NCI-H1417 (cell line): ENCODE measurements at places on chromosomes 1 and 21.

DNA sequence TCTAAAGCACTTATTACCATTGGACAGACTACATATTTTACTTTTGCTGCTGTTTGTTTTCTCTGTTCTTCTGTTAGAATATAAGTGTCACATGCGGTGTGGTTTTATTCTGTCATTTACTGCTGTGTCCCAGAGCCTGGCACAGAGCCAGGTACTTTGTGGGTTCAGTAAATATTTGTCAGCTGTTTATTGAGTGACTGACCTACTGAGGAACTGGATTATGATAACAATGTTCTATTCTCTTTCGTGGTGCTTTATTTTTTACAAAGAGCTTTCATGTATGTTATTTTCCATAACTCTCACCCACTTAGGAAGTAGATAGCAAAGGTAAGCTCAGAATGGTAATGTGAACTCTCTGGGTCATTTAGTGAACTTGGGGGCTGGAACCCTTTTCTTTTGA is 118.8 kb downstream of the RWDD3 start:
- DNase-seq: peak; percentile 87

DNA sequence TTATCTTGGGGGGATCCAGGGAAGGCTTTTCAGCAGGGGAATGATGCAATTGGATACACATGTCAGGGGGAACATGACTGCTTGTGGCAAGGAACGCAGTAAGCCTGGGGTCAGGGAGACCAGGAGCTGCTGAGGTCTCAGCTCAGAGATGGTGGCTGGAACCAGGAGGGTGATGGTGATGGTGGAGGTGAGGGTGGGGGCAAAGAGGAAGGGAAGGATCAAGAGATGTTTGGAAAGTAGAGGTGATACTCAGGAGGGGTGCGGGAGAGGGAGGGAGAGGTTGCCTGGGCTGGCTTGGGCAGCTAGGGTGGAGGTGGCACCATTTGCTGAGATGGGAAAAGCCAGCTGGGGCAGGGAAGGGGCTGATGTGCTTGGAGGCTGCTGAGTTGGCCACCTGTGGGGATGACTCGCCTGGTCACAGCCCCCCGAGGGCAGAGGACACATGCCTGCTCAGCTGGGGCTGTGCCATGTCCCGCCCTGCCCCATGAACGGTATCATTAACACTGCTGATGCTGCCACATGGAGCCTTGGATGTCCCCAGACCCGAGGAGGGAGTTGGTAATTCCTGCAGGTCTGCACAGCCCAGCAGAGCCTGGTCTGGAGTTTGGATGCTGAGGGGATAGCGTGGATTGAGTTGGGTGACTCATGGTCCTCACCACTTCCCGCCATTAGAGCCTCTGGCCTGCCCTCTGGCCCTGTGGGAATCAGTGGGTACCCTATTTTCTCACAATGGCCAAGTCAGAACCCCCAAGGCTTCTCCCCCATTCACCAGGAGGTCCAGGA is 6.3 kb upstream of the PADI1 start:
- no peak for DNase-seq

GRCh38 chr1:247905910-247906503 is 10.6 kb downstream of the OR2W3 start:
- DNase-seq: no peak

- no peak for DNase-seq
Measured at GRCh38 chr1:21550866-21551475, 41.7 kb downstream of the ALPL start.

DNA sequence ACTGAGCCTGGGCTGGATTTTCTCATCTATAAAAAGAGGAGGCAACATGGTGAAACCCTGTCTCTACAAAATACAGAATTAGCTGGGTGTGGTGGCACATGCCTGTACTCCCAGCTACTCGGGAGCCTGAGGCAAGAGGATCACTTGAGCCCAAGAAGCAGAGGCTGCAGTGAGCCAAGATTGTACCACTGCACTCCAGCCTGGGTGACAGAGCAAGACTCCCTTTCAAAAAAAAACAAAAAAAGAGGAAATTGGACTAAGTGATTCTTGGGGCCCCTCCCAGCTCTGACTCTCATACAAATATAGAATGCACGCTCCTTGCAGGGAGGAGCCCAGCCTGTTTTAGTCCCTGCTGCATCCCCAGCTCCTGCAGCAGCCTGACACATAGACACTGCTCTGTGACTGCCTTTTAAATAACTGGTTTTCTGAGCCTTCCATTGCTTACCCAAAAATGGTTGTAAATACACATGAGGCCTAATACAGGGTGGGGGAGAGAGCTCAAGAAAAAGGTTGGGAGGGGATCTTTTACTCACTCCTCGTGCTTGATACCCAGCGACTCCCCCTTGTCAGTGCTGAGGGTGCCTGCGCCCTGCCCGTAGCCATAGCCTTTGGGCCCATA is 17.2 kb downstream of the CSRP1 start:
- no peak for DNase-seq

DNA sequence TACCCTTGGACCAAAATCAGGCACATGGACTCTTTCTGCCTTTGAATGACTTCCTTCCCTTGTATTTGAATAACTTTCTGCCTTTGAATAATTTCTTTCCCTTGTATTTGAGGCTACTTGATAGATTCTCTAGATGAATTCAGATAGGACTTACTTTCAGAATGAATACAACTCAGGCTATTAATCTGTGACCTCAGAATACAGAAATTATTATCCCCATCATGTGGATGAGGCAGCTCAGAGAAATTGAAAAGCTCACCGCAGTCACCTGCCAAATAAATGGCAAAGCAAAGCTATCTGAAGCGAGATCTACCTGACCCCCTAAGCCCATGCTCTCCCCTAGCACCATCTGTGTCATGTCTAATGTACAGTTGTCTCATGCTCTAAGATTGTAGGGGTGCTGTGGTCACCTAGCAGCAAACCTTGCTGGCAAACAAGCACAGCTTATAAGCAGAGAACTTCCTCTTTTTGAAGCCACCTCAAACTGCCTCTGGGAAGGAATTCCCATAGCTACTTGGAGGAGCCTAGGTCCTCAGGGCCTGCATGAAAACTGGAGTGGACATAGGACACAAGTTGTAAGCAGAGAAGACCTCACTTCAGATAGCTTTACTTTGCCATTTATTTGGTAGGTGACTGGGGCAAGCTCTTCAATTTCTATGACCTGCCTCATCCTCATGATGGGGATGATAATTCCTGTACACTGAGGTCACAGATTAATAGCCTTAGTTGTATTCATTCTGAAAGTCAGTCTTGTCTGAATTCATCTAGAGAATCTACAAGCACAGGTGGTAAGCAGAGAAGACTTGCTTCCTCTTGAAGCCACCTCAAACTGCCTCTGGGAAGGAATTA is 66.1 kb downstream of the FASLG start:
- no peak for DNase-seq

DNA sequence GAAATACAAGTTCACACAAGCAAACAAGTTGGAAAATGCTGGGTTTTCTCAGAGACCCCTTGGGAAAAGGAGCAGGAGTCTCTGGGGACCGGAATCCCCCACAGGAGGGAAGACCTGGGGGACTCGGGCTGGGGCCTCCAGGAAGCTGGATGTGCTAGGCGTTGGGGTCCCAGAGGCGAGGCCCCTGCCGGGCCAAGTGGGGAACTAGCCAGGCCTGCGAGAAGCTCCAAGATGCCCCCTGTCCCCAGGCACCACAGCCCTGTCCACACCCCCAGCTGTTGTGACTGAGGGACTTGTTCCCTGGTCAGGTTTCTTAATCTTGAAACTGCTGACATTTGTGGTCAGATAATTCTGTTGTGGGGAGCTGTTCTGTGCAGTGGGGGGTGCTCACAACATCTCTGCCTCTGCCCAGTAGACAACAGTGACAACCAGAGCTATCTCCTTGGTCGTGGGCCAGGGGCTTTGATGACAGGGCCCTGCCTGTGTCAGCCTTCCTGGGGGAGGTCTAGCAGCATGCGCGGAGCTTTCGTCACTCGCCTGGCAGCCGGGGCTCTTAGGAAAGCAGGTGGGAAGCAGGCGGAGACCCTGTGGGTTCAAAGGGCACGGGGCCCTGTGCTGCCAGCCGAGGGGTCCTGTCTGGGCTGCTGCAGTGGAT is 126.4 kb upstream of the ARHGEF16 start:
- no peak for DNase-seq

DNA sequence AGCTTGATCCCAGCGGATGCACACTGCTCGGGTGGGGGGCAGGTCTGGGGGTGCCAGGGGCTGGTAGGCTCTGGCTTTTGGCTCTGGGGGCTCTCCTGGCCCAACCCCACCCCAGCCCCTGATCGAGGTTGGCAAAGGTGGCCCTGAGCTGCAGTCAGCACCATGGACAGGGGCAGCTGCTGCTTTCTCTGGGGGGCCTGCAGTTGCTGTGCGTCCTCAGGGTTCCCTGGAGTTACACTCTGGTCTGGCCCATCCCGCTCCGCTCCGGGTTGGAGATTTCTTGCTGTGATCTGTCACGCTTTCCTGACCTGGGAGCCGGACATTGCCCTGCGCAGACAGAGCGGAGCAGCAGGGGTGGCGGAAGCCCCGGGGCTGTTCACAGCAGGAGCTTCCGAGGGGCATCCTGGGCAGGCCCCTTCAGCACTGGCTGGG is 8.0 kb upstream of the PLCH2 start:
- DNase-seq: no peak

- no peak for DNase-seq
Measured at GRCh38 chr1:19488136-19488535, 2.8 kb upstream of the CAPZB start.

GRCh38 chr1:185559684-185560331 is 174.4 kb upstream of the HMCN1 start:
- DNase-seq: peak; percentile 27

DNA sequence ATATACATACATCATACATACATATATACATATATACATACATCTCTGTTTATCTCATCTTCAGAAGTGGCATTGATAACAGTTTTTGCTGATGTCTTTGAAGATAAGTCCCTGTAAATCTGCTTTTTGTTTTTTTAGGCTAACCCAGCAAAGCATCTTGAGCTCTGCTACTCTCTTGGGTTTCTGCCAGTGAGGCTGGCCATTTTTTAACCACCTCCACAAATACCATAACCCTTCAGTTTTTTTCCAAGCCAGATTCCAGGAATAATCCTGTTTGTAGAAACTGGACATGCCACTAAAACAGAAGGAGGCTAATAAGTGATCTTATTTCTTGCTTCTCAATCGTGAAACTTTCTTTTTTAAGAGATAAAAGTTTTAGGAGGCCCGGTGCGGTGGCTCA is 21.6 kb downstream of the SDHC start:
- no peak for DNase-seq

DNA sequence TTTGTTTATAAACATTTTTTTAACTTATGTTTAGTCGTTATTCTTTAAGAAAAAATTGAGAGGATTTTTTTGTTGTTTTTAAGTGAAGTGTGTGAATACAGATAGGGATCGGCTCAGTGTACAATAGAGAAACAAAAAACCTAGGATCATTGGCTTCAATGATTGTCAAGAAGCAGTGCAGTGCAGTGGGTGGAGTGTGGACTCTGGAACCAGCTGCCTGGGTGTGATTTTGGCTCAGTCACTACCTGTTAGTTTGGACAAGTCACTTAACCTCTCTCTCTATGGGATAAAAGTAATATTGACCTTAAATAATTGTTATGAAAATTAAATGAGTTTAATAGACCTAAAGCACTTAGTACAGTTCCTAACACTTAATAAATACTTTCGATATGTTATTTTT is 41.3 kb downstream of the SCCPDH start:
- DNase-seq: no peak

DNA sequence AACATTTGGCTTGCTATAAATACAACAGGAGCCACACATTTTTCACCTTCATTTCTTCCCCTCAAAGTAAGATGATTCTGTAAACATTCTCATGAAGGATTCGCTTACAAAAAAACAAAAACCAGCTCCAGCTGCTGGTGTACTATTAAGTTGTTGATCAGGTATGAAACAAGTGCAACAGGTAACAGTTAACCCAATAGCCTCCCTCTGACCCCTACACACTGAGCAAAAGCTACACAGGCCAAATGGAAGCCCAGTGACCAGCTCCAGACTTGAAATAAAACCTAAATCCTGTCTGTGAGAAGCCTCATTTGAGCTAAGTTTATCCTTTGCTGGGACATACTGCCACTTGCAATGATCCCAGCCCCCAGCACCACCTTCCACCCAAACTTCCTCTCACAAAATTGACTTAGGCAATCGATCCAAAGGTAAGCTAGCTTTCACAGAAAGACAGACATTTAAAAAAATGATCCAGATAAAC is 991 bp downstream of the TIAM1 start:
- no peak for DNase-seq
